ENCODE measurements at places on chromosomes 5 and 9.
A peak's percentile ranks its signal among the peaks of the same experiment; 100 is the strongest.

DNA sequence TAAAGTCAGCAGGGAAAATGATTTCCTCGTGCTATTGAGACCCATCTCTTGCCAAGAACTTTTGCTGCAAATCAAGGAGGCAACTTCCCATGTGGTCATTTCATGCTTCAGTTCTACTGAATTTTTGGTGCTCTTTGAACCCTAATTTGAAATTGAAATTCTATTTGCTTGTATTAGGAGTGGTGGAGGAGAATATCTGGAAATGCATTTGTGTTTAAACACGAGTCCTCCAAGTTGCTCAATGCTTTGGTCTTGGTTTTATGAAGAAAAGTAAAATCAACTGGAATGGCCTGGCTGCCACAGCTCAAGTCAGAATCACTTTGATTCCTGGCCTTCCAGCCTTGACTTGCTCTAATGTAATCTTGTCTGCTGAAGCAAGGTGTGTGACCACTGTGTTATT is 613.2 kb downstream of the TLE1 start:
- DNase-seq, result no peak

GRCh38 chr5:150320044-150320613 is 17.4 kb upstream of the ARSI start:
- no peak for DNase-seq

- no peak for DNase-seq
Measured at GRCh38 chr9:89465726-89466308, 32.1 kb downstream of the SEMA4D start.

- peak; percentile 68 for DNase-seq
Measured at GRCh38 chr9:123401879-123402513, 46.0 kb downstream of the CRB2 start.

GRCh38 chr5:36904677-36905076 is 28.1 kb downstream of the NIPBL start:
- DNase-seq, result no peak

- DNase-seq, result peak; percentile 45
Measured at GRCh38 chr5:141846031-141846430, 32.2 kb downstream of the PCDH1 start.

DNA sequence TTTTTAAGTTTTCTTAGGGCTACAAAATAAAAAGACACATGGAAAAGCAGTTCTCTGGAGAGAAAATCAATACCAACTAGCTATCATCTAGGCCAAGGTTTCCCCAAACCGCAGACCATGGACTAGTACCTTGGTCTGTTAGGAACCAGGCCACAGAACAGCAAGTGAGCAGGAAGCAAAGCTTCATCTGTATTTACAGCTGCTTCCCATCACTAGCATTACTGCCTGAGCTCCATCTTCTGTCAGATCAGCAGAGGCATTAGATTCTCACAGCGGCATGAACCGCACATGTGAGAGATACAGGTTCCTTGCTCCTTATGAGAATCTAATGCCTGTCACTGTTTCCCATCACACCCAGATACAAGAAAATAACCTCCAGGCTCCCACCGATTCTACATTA is 1907.6 kb upstream of the ACO1 start:
- DNase-seq, result no peak

GRCh38 chr9:16217943-16218701 is 652.3 kb downstream of the BNC2 start:
- no peak for DNase-seq

DNA sequence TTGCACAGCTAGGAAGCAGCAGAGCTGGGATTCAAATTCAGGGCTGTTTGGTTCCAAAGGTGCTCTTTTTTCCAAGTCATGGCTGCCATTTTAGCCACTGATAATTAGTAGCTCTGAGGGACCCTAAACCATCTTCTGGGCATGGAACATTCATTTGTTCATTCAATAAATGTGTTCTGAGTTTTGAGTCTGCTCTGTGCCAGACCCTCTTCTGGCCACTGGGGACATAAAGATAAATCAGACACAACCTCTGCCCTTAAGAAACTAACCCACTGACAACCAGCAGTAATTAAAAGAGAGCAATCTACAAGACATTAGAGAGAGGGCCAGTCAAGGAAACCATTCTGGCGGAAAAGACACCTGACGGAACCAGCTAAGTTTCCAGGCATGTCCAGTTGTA is 2.0 kb upstream of the CPEB4 start:
- no peak for DNase-seq

DNA sequence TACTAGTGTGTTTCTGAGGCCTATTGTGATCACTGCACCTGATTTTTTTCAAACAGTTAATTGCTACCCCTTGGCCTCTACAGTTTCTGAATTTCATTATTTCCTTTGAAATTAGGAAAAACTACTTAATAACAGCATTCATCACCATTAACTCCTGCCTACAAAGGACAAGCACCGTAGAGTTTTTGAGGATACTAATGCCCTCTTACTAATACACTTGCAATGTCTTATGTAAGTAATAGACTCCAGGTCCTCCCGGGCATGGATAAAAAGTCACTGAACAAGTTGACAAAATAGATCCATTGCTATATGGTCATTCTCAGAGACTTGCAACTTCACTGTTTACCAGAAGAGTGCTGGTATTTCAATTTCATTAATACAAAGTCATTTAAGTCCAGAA is 1172.5 kb downstream of the CDH12 start:
- DNase-seq, result peak; percentile 29

DNA sequence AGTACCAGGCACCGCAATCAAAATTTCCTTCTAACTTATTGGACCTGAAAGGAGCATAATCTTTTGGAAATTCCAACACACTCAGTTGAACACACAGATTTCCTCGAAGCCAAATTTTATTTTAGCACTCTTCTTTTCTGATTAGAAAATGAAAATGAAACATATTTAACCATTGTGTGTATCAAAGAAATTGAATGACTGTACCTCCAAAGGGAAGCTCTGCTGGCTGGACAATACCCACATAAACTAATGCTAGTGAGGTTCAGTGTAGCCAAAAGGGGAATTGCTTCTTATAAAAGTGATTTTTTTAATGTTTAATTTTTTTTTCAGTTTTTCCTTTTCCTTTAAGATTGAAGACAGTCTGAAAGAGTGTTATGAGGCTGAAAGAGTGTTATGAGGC is 239.6 kb upstream of the NREP start:
- no peak for DNase-seq

DNA sequence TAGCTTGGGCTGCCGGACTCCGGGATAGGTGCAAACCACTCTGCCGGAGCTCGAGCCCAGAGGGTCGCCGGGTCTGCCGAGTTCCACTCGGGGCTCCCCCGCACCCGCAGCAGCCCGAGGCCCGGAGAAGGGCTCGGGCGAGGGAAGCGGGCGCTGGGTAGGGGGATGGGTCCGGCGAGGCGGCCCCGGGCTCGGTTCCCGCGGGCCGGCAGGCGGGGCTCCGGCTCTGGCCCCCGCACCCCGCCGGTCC is 507 bp downstream of the RICTOR start:
- DNase-seq, result no peak

DNA sequence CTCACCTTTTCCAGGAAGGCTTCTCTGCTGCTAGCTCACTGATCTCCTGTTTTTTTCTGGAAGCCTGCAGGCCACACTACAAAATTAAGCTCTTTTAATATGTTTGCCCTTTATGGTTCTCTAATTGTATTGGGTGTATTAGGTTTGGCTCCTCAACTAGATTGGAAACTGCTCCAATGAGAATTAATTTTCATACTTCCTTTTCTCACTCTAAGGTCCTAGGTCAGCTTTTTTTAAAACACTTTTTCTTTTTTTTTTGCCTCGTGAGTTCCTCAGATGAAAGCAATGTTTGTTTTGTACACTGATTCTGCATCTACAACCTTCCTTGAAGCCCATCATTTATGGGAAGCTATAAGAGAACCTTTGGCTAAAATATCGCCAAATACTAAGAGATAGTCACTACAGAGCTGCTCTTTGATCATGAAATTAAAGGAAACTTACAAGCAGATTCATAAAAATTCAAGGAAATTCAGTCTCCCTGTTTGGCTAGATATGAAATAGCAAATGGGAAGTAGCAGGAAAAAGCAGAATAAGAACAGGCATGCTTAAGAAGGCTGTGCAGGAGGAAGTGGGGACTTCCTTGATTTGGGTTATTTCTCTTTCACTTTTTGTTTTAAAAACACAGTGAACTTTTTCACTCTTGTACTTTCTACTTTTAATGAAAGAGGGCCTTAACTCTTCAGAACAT is 55.2 kb upstream of the FYB1 start:
- DNase-seq, result no peak

- peak; percentile 28 for DNase-seq
Measured at GRCh38 chr5:149227168-149227826, 44.4 kb upstream of the AFAP1L1 start.

GRCh38 chr9:26142631-26143030 is 464.4 kb upstream of the TUSC1 start:
- DNase-seq, result no peak

DNA sequence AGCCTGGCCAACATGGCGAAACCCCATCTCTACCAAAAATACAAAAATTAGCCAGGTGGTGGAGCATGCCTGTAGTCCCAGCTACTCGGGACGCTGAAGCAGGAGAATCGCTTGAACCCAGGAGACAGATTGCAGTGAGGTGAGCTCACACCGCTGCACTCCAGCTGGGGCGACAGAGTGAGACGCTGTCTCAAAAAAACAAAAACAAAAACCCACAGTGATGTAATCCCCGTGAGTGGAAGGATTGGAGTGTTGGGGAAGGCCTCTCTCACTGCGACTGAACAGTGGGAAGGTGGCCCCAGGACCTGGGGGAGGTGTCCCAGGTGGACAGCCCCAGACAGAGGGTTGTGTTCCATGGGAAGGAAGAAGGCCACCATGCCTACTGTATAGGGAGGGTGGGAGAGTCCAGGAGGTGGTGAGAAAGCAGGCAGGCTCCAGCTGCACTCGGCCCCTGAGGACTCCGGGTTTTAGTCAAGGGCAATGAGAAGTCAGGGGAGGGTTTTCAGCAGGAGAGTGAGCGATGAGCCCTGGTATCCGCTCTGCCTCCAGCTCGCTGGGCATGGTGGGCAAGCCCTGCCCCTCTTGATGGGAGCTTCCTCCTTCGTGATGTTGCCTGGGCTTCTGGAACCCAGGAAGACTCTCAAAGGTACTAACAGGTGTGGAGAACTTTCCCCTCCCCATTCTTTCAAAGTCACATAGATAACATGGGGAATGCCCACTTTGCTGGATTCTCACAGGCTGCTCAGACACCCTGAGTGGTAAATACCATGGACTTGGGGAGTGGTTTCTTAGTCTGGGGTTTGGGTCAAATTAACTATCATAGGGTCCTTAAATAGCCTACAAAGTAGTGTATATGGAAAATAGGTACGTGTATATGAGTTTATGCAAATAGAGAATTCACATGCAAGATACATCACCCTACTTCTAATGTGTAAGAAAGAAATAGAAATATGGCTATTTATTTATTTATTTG is 74.7 kb downstream of the PPARGC1B start:
- no peak for DNase-seq

GRCh38 chr5:172695232-172696054 is 54.4 kb downstream of the NEURL1B start:
- DNase-seq, result no peak

- no peak for DNase-seq
Measured at GRCh38 chr9:127873223-127873691, 4.2 kb downstream of the AK1 start.

- DNase-seq, result no peak
Measured at GRCh38 chr9:104788251-104788650, 24.3 kb downstream of the NIPSNAP3B start.

DNA sequence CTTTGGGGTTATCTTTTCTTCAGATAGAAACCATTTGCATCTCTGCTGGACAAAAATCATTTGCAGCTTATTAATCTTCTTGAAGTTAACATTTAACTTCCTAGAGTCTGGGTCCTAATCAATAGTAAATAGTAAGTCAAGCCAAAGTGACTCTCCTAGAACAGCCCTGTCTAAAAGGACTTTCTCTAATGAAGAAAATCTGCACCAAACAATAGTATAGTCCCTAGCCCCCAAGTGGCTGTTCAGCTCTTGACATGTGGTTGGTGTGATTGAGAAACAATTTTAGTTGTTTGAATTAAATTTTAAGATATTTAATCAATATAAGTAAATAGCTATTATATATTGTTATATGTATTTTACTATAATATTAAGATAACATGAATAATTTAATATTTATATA is 64.6 kb upstream of the SHB start:
- DNase-seq, result no peak

- DNase-seq, result no peak
Measured at GRCh38 chr5:12861886-12862654, 957.8 kb upstream of the CTNND2 start.

- no peak for DNase-seq
Measured at GRCh38 chr9:133677126-133678010, 41.2 kb downstream of the DBH start.

DNA sequence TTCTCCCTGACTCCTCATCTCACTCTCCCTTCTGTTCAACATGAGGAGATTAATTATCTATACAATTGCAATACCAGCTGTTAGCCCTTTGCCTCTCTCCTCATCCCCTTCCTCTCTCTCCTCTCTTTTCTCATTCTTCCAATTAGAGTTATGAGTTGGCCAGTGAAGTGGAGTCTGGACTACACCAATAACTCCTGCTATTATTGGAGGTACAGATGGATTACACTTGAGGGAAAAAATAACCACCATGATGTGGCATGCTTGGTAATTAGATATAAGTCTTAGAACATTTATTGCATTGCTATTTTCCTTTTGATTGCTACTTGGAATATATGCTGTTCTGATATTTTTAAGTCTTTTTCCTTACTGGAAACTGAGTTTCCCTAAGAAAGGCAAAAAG is 159.2 kb downstream of the FRMD3 start:
- no peak for DNase-seq

DNA sequence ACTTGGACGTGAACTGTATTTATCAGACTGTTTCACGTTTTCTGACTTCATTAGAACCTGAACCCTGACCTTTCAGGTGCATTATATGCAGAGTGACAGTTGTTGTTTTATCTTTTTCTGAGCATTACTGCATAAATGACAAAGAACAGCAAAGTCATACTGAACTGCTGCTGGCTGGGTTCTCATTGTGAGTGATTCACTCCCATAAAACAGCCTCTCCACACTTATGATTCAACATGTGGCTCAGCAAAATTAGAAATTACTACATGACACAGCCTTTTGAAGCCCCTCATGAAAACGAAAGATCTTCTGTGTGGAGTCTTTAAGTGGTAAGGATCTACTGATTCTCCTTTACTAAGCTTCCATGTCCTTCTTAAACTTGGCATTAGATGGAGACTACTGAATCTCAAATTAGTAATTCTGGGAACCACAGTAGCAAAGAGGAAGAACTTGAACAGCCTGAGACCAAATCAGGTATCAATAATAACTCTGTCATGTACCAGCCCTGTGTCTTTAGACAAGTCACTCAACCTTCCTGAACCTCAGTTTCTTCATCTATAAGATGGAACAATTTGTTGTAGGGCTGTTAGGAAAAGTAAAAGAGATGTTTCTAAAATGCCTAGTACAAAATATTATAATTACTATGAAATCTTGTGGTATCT is 172.3 kb upstream of the GNA14 start:
- peak; percentile 66 for DNase-seq

GRCh38 chr9:16501726-16502125 is 368.7 kb downstream of the BNC2 start:
- no peak for DNase-seq

DNA sequence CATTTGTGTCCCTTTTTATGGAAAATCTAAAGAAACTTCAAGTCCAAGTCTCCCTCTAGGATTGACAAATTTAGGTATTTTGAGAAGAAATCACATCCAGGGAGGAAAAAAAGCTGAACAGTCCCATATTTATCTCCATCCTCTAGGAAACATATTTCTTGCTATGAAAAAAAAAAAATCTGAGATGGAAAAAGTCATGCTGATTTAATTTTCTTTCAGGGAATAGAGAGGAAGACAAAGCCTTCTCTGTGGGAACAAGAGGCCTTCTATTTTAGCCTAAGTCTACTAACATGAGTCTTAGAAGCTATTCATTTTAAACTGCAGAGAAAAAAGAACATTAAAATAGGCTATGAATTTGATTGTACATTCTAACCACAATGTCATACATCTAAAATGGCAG is 63.1 kb upstream of the CDK5RAP2 start:
- DNase-seq, result no peak
